Posterior vena cava (tissue), 2 donors: ENCODE measurements at places on chromosomes 6 and 20. TPM values are rescaled to one million over a fixed set of nuclear protein-coding genes. Genes with fewer than 3 reads are reported as not detected.

HCRTR2 gene
- total RNA-seq: not detected

LTB gene
- 0.90 TPM for total RNA-seq

LPA gene
- not detected for total RNA-seq

SLC4A11 gene
- total RNA-seq: 0.38 TPM

ID1 gene
- total RNA-seq: 145 TPM

RBM38 gene
- 26.5 TPM for total RNA-seq

HLA-DQB2 gene
- 4.3 TPM for total RNA-seq

IDH3B gene
- 48.3 TPM for total RNA-seq

PRL gene
- not detected for total RNA-seq

TP53INP2 gene
- total RNA-seq: 44.7 TPM

NKAIN2 gene
- 0.23 TPM for total RNA-seq

BHLHE23 gene
- total RNA-seq: not detected

C6orf58 gene
- not detected for total RNA-seq

VEGFA gene
- 91.7 TPM for total RNA-seq

RHAG gene
- 0.28 TPM for total RNA-seq

NKX2-2 gene
- 0.23 TPM for total RNA-seq

DYNLT2 gene
- total RNA-seq: 1.1 TPM

GMEB2 gene
- 8.8 TPM for total RNA-seq

MUC21 gene
- not detected for total RNA-seq

CCDC170 gene
- 1.7 TPM for total RNA-seq

WASF1 gene
- 11.0 TPM for total RNA-seq

KCNB1 gene
- total RNA-seq: 1.6 TPM

MLIP gene
- total RNA-seq: 1.4 TPM

DEF6 gene
- 6.0 TPM for total RNA-seq

DXO gene
- total RNA-seq: 14.5 TPM

PACSIN1 gene
- not detected for total RNA-seq

PLCB1 gene
- 20.8 TPM for total RNA-seq
